ENCODE measurements at places on chromosomes 12 and 14.

DNA sequence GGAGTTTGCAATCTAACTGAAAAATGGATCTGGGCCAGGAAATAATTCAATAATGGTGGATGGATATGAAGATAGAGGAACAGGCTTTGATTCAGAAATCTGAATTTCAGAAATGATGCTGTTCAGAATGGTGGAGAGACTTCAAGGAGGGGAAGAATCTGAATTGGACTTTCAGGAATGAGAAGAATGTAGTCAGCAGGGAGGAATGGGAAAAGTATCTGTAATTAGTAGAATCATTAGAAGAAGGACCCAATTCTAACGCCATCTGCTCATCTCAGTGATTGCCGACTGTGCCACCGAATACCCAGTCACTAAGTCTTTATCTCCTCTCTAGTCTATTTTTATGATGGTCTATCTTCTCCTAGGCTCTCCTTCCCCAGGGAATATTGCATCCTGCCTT, 363.2 kb downstream of the GALC start:
- DNase-seq, result no peak

DNA sequence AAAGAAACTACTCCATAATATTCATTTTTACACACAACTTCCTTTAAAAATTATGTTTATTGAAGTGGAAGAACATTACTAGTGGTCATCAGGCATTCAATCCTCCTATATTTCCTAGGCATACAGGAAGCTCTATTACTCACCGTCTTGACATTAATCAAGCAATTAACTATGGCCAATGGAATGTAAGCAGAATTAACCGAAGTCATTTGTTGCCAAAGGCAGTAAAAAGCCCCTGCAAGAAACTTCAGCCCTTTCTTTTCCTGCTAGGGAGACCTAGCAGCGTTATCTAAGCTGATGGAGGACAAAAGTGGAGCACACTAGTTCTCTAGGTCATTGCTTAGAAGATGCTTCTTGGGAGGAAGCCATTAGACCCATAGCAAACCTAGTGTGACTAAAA, 399.6 kb downstream of the KCNH5 start:
- no peak for DNase-seq

DNA sequence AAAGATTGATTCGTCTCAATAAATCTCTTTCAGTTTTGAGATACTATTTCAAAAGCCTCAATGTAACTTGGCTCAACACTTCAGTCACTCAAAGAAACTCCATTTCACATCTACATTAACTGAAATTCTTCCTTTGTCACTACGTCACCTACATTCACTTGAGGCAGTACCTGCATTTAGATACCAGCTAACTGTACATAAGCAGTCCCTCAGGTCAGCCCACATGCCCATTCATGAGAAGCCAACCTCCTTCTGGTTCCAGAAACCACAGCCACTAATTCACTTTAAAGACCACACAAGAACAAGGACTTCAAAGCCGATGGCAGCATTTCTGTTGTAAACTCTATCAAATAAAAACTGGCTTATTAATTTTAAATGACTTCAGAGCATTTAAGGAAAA, 43.0 kb downstream of the SETD3 start:
- DNase-seq, result no peak

DNA sequence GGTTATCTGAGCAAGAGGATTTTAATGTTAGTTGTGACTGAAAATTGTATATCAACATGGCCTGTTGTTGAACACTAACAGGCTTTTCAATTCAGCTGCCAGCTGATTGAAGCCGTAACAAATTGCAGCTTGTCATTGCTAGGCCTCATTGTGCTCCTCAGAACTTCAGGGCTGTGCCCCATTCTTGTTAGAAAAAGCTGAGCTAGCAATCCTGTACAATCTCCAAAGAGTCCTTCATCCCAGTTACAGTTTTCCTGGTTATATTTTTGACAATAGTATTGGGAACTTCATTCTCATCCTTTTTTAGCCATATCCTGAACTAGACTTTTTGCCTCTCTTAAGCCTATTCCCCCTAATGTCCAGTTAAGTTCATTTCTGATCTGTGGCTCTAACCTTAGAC, 564.1 kb upstream of the ATXN7L3B start:
- no peak for DNase-seq

- DNase-seq, result no peak
Measured at GRCh38 chr14:74974364-74975058, 19.1 kb upstream of the PGF start.

DNA sequence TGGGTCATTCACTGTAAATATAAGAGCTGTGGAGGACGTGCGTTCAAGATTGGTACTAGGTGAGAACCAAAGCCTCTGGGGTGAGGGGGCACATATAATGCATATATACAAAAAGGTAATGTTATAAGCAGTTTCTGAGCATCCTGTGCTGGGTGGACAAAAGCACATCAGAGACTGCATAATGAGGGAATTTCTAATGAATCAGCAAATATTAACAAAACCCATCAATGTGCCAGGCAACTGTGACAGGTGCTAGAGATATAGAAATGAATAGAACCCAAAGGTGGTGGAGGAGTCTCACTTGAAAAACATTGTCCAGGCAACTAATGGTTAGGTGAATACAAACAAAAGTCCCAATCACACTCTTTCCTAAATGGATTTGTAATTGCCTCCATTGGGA, 74.7 kb downstream of the GPR65 start:
- no peak for DNase-seq

- no peak for DNase-seq
Measured at GRCh38 chr12:102026728-102027127, 35.1 kb downstream of the WASHC3 start.

GRCh38 chr12:8032242-8033152, at the start of gene FOXJ2:
TSS of gene FOXJ2 (plus strand) at chr12:8032716. CDS start at chr12:8039833, 7,117 bp downstream.
- peak; percentile 61 for DNase-seq

GRCh38 chr14:88698651-88699050, 94.1 kb downstream of the EML5 start:
- no peak for DNase-seq

- DNase-seq, result no peak
Measured at GRCh38 chr12:39341761-39342160, 101.2 kb downstream of the KIF21A start.

DNA sequence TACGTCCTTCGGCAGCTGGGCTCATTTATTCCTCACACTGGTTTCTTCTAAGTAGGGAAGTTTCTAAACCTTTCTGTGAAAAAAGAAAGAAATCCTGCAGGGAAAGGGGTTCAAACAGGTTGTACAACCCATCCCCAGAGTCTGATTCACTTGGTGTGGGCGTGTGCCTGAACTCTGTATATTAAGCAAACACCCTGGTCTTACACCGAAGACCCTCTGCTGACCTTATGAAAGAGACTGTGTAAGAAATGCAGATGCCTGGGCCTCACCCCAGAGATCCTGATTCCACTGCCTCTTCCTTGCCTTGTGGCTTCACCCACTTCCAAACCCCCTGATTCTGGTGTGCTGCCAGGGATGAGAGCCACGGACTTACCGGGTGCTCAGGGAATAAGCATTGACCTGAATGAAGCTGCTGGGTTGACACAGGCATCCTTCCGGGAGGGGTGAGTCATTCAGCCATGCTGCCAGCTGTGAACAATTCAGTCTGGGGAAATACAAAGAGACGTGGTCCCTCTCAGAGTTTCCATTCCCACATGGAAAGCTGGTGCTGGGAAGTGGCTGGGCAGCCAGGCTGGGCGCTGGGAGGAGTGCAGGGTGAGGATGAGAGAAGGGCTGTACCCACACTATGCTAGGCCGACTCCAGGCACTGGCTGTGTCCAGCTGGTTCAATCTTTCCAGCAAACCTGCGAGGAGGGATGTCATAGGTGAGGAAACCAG, 26.5 kb upstream of the ACTN1 start:
- DNase-seq, result no peak

DNA sequence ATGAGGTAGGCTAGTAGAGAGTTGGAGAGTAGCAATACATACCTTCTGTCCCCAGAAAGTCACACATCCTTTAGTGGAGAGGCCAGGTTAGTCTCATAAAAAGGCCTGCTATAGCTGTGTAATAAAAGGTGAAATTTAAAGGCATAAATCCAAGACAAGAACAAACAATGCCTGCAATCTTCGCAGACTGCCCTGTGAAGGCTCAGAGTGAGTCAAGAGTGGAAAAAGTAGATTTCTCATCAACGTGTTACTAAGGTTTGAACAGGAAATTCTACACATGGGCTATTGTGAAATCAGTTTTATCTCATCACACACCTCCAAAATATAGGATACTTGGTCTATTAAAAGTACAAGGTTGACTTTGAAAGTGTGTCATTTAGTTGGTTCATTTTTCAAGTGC, at the start of gene KLRC1:
KLRC1 (minus strand) TSS at position 222 of the 400 bp plus-strand sequence. CDS start 2,221 bp downstream, outside the sequence.
- DNase-seq, result no peak

- no peak for DNase-seq
Measured at GRCh38 chr12:60421741-60422140, 825.9 kb downstream of the SLC16A7 start.

DNA sequence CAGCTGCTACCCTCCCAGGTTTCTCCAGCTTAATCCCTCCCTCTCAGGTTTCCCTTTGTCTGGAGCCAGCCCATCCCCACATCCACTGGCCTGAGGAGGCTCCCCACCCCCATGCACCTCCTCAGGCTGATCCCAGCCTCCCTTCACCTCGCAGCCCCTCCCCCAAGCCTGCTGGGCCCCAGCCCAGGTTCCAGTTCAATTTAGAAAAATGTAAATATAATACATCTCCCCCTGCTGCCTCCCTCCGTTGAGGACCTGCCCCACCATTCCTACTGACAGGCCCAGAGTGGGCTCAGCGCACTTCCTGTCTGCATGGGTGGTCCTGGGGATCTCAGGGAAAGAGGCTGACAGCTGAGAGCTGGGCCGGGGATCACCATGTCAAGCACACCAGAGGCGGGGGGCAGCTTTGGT, 155.8 kb downstream of the NTF3 start:
- DNase-seq, result no peak

DNA sequence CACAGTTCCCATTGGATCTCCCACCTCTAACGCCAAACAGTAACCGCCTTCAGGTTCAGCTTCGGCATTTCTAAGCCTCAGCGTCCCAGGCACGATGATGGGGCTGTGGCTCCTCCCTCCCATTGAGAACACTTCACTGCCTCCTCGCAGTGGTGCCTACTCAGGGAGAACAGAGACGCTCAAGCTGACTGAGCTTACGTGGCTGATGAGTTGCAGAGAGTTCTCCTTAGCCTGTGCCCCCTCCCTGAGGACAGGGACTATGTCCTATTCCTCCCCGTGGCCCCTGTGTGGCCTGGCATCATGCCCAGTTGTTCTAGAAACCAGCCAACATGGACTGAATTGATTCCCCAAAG, 87.0 kb downstream of the ITPK1 start:
- no peak for DNase-seq

DNA sequence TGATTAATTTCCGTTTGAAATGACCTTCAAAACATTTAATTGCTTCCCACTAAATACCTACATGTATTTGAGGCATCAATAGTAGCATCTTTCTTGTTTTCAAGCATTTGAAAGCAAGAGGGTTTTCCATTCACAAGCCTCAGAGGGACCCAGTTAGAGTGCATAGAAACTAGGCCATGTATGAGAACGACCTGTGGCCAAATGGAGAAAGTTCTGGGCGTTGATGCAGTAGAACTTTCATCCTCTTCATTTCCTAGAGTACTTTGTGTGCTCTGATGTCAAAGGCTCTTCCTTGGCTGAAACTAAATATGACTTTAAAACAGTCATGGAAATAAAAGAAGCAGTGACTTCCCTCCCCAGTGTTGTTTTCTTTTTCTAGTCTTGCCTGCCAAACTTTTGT, 944 bp upstream of the DHRS7 start:
- no peak for DNase-seq

DNA sequence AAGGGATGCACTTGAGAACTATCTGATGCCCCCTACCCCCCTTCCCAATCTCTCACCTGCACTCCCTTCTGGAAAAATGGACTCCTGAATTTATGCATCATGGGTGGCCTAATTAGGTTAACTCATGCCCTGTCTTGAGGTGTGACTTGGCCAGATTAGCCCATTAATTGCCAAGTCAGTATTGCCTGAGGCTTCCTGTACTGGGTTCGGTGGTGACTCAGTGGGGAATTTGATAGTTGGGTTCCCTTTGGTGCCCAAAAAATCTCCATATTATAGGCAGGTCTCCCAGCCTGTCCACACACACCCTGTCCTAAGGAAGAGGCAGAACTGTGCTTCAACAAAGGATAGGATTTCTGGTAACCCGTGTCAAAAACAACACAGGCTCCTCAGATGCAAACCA, 146.1 kb downstream of the CHST11 start:
- DNase-seq, result no peak

DNA sequence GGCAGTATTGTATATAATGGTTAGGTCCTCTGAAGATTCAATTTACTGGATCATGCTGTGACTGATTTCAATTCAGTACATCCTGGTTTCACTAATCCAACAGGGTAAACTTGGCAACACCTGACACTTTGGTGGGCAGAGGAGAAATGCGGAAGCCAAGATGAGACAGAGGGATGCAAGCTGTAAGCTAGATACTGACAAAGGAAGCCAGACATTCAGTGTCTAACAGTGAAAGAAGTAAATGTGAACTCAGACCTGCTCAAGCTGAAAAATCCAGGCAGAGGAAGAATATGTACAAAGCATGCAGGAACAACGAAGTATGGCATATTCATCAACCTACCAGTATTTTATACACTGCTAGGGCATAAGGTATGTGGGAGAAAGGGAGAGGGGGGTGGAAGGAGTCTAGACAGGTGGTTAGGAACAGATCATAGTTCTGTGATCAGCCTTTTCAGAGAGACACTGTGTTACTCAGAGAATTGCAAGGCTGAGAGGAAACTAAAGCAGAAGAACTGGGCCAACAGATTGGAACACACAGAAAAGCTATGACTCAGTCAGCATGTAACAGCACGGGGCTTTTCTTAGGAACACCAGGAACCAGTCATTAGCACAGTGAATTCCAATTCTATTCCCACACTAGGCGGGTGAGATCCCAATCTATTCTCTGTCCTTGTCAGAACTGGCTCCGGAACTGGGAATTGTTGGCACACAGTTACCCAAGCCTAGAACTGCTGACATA, 40.3 kb downstream of the NELL2 start:
- no peak for DNase-seq

DNA sequence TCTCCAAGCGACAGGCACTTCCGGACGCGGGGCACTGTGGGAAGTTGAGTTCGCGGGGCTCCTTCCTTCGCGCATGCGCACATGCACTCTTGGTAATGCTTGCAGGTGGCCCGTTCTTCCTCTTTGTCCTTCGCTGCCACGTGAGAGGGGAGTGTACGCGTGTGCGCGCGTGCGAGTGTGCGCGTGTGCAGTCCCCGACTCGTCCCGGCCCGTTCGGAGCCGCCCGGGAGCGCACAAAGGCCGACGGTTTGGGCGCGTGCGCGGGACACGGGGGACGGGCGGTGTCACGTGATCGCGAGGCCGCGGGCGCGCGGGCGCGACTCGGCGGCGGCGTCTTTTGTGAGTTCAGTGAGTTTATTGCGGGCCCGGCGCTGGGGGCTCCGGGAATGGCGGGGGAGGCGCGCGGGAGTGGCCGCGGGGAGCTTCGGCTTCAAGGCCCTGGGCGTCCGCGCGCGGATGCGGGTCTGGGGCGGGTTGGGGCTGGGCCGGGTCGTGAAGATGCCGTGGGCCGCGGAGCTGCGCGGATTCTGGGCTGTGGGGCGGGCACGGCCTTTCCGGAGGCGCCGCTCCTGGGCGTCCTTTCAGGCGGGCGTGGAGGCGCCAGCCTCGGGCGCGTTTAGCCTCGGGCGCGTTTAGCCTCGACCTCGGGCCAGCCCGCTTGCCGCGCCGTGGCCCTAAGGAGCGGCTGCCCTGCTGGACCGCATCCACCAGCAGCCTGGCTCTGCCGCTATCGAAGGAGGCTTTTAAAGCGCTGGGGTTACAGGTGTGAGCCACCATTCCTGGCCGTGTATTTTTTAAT, at the start of gene ZNF84:
ZNF84 (plus strand) TSS at position 303 of the 799 bp plus-strand sequence. CDS start 3,959 bp downstream, outside the sequence.
- DNase-seq, result peak; percentile 92

GRCh38 chr14:75770635-75771034, 109.6 kb downstream of the TTLL5 start:
- no peak for DNase-seq
